ENCODE measurements at places on chromosomes 16 and 17. TPM values are rescaled to one million over a fixed set of nuclear protein-coding genes. Genes with fewer than 3 reads are reported as not detected.
A peak's percentile ranks its signal among the peaks of the same experiment; 100 is the strongest.

- H3K27me3 ChIP-seq, result no peaks in the 10 kb centered on the region
- DNase-seq, result no peak
- H3K36me3 ChIP-seq, result peaks cover 14% of the 10 kb centered on the region
- H3K27ac ChIP-seq, result peak overlapping the region; percentile 37
Measured at GRCh38 chr16:30663820-30664219, 5.6 kb downstream of the FBRS start.

DNA sequence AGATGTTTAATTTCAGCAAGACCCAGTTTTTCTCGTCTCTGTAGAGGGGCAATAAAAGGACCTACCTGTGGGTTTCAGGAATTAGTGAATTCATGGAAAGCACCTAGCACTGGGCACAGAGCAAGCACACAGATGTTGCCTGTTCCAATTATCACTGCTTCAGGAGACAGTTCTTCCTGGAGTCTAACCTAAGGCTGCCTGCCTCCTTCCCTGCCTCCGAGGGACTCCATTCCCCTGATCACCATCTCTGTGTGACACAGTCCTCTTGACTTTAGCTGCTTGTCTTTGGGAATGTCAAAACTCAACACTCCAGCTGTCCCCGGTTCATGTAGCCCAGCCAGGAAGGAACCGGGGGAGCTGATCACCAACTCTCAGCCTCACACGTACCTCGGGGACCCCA is 474.9 kb downstream of the SLC39A11 start:
- no peak for DNase-seq
- peaks cover 67% of the 10 kb centered on the region for H3K4me1 ChIP-seq
- H3K36me3 ChIP-seq, result no peaks in the 10 kb centered on the region
- H3K4me3 ChIP-seq, result no peak overlapping the region

DNA sequence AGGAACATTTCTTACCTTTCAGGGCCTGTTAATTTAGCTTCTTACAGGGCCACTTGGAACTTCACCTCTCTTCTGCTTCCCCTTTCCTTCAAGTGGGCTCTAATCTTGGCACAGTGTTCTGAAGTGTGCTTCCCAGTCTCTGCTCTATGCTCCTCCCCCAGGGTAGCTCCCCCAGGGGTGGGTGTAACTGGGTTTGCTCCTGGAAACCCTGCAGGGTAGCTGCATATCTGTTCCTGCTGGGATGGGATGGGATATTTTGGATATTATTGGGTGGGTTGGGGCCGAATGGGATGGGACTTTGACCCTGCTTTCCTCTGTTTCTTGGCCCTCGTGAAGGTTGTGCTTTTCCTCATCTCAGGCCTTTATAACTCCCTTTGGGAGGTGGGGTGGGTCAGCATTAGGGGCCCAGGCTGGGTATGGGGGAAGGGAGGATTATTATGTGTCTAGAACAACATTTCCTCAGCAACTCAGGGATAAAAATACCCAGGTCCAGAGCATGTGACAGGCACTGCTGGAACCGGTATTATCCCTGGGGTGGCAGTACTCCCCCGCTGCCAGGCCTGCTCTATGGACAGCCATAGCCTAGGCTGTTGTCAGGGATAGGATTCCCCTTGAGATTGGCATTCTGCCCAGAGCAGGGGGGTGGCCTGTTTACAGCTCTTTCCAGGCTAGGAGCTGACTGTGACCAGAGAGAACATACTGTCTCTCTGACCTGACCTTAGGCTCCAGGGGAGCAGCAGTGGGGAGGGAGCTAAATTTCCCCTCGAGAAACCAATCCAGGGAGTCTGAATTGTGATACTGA is 5.0 kb downstream of the NFE2L1 start:
- H3K4me3 ChIP-seq, result peak overlapping the region; percentile 86
- H3K4me1 ChIP-seq, result peaks cover 76% of the 10 kb centered on the region
- no peak for DNase-seq
- peak overlapping the region; percentile 27 for H3K27ac ChIP-seq
- peaks cover 14% of the 10 kb centered on the region for H3K36me3 ChIP-seq
- H3K27me3 ChIP-seq, result no peaks in the 10 kb centered on the region

GRCh38 chr16:9913604-9914326 is 268.5 kb downstream of the GRIN2A start:
- no peak overlapping the region for H3K27ac ChIP-seq
- H3K36me3 ChIP-seq, result no peaks in the 10 kb centered on the region
- H3K4me3 ChIP-seq, result no peak overlapping the region
- DNase-seq, result no peak
- no peaks in the 10 kb centered on the region for H3K4me1 ChIP-seq

DNA sequence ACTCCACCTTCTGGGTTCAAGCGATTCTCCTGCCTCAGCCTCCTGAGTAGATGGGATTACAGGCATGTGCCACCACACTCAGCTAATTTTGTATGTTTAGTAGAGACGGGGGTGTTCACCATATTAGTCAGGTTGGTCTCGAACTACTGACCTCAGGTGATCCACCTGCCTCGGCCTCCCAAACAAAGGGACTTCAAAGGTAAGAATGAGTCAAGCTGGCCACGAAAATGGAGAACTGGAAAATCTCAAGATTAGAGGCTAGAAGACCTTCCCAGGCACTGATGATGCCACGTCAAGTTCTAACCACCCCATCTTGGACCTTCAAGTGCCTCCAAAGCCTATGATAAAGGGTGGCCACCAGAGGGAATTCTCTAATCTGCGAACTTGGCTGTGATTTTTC is 1.3 kb upstream of the CCL15 start:
- no peak overlapping the region for H3K27ac ChIP-seq
- H3K4me3 ChIP-seq, result no peak overlapping the region
- no peak for DNase-seq

DNA sequence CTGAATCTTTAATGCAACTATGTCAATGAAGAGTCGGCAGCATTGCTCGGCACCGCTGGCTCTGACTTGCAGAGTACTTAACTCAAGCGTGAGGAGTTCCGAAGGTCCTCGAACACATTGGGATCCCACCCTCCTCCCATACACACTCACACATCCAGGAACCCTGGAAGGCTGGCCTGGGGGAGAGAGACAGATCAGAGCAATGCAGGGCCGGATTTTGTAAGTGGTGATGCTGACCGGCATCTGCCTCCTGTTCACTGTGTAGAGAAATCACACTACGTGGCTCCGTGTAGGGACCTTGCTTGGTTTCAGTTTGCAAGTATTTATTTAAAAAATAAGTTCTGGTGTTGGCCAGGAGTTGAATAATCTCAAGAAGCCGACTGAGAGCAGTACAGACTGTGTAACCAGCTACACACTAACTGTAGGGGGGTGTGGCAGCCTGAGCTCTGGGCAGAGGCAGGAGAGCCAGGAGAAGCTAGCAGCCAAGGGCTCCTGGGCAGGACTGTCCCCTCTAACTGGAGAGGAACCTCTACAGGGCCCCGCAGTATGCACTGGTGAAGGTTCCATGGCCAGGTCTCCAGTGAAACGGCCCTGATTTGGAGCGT is 190.2 kb upstream of the TNRC6C start:
- H3K4me1 ChIP-seq, result peaks cover 13% of the 10 kb centered on the region
- peaks cover 4% of the 10 kb centered on the region for H3K27me3 ChIP-seq
- no peaks in the 10 kb centered on the region for H3K36me3 ChIP-seq
- H3K4me3 ChIP-seq, result no peak overlapping the region

The TP53TG3B gene
- not detected for total RNA-seq

The RPL38 gene
- total RNA-seq, result 1,042 TPM

The C16orf96 gene
- total RNA-seq, result 0.30 TPM

The KLHL11 gene
- 20.6 TPM for total RNA-seq

Measured in neural crest cell (in vitro differentiated cells).